ENCODE measurements at places on chromosomes 16 and 17. TPM values are rescaled to one million over a fixed set of nuclear protein-coding genes. Genes with fewer than 3 reads are reported as not detected.

Gene RAB40B
- 20.7 TPM for total RNA-seq

Gene SMIM22
- not detected for total RNA-seq

Gene TSR3
- total RNA-seq, result 52.6 TPM

DNA sequence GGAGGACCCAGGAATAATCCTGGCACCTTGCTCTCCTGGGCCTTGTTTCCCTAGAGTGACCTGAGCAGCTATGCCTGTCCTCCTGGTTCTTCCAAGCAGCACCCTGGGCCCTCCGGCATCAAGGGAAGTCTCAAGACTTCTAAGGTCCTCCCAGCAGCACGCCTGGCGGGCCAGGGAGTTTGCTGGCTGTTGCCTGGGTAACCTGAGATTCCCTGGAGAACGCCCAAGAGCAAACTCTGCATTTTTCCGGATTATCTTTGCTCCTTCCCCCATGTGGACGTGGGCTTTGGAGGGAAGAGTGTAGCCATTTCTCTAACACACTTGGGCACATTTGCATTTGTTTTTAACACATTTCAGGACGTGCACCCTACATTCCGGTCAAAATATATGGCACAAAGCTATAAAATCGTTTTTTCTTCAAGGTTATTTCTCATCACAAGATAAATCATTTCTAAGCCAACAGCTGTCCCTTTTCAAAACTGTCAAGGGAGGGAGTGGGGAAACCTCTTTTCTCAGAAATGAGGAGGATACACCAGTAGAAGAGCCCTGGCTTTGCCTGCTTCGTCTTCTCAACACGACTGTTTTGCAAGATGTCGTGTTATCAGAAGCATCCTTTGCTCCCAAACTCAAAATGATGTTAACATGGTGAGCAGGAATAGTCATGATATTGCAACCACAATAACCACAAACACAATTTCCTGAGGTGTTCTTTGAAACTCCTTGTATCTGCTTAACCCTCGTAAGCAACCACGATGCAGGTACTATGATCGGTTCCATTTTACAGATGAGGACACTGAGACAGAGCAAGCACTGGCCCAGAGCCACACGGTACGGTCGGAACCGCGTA, 116.5 kb downstream of the ADCY9 start:
- DNase-seq, result peak; percentile 76

DNA sequence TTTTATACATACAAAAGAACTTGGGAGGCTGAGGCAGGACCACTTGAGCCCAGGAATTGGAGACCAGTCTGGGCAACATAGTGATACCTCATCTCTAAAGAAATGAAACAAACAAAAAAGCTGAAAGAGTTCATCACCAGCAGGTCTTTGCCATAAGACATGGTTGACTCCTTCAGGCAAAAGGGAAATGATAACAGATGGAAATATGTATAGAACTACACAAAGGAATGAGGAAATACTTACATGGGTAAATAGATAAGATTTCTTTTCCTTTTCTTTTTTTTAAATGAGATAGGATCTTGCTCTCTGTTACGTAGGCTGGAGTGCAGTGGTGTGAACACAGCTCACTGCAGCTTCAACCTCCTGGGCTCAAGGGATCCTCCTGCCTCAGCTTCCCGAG, 165.3 kb downstream of the PARN start:
- DNase-seq, result no peak

Gene GGT6
- total RNA-seq, result not detected

DNA sequence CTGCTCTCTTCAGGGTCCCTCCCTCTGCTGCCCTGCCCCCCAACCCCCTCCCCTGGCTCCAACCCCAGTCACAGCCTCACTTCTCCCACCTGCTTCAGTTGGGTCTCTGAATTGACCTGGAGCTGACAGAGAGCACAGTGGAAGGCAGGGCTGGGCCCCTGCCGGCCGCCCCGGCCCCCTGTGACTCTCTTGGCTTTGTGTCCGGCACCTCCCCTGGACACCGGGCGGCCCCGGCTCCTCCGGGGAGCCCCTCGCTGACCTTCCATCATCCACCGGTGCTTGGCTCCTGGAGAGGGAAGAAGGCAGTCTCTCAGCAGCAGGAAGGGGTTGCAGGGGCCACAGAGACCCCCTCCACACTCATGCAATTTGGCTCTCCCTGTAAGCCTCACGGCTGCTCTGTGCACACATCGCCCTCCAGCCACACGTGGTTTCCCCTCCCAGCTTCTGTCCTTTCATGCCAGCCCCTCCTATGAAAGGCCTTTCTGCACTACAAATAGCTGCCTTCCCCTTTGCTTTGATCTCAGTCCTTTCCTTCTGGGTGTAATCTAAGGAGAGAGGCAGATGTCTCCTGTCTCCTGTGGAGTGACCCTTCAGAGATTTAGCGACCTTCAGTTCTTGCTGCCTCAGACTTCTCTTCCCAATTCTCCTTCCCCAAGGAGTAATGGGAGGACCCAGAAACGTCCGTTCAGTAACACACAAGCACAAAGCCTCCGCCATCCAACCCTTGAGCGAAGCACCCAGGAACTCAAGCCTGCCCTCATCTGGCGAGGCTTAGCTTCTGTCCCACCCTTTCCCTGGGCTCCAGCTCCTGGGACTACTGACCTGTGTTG, 8.3 kb downstream of the NKIRAS2 start:
- no peak for DNase-seq

GRCh38 chr17:50365165-50365564, 7.8 kb downstream of the MRPL27 start:
- DNase-seq, result no peak

GRCh38 chr16:8519179-8519578, 71.1 kb downstream of the TMEM114 start:
- DNase-seq, result no peak

Gene POLR2A
- total RNA-seq, result 32.9 TPM

- DNase-seq, result no peak
Measured at GRCh38 chr16:8183176-8184099, 406.9 kb downstream of the TMEM114 start.

- peak; percentile 12 for DNase-seq
Measured at GRCh38 chr17:60151355-60151754, 1.6 kb downstream of the CA4 start.

- no peak for DNase-seq
Measured at GRCh38 chr17:27458524-27458908, 2.3 kb downstream of the KSR1 start.

DNA sequence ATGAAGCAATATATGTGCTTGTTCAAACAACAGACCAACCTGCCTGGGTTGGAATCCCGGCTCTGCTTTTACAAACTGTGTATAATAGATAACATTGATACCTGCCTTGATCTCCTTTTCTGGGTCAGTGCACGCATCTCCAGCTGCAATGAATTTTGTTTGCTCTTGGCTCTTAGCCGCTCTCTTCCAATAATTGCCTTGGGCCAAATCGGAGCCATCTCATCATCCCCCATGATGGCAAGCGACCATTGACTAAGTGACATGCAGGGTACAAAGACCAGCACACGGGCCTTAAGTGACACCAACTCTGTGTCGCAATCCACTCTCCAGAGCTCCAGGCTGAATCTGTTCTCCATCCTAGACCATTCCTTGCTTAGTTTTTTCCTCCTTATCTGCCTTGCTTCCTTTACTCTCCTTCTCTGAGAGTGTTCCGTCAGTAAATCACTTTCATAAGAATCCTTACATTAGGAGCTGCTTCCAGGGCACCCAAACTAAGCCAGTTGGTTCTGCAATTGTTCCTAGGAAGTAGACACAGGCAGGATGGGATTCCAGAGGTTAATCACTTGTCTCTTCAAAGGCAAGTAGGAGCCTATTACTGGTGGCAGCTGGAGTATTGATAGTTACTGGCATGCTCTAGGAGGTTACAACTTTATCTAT, 134.2 kb downstream of the ABCA8 start:
- DNase-seq, result no peak

GRCh38 chr17:67293251-67294203, 48.5 kb upstream of the HELZ start:
- DNase-seq, result peak; percentile 81

Gene NUDT7
- total RNA-seq, result 45.5 TPM

GRCh38 chr16:28879261-28879840, 1.1 kb downstream of the ATP2A1 start:
- no peak for DNase-seq

Gene ATP2A1
- not detected for total RNA-seq

DNA sequence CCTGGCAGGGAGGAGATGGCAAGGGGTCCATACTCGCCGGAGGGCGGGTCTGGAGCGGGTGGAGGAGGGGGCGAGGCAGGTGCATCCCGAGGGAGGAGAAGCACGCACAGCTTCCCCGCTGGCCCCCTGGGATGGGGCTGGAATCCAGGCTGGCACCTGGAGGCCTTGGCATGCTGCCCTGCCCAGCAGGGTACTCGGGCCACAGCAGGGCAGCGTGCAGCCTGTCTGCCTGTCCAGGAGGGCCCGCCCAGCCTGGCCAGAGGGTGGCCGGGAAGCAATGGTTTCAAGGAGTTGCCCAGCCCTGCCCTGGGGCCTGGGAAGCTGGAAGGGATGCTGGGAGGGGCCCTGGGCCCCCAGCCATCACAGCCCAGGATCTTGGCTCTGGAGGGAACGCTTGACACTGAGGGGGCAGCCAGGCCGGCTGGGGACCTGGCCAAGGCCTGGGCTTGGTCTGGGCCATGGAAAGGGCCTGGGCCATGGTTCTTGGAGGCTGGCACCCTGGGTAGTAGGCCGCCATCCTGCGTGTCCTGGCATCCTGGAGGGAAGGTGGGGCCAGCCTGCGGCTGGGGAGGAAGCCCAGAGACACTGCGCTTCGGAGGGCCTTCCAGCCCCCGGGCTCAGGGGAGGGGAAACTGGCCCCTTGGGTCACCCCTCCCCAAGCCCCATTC, 1.1 kb downstream of the GLIS2 start:
- DNase-seq, result peak; percentile 79

DNA sequence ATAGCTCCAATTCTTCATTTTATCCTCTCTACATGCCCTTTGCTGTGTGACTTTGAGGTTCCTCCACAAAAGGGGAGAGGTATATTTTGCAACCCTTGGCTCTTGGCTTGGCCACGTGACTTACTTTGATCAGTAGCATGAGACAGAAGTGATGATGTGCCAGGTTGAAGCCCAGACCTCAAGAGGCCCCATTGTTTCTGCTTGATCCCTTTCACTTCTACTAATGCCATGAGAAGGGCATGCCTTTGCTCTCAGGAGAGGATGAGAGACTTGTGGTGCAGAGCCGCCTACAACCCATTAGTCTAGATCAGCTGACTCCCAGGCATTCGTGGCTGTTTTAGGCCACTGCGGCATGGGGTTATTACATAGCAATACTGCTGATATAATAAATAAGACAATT, 356.2 kb upstream of the SALL1 start:
- no peak for DNase-seq

DNA sequence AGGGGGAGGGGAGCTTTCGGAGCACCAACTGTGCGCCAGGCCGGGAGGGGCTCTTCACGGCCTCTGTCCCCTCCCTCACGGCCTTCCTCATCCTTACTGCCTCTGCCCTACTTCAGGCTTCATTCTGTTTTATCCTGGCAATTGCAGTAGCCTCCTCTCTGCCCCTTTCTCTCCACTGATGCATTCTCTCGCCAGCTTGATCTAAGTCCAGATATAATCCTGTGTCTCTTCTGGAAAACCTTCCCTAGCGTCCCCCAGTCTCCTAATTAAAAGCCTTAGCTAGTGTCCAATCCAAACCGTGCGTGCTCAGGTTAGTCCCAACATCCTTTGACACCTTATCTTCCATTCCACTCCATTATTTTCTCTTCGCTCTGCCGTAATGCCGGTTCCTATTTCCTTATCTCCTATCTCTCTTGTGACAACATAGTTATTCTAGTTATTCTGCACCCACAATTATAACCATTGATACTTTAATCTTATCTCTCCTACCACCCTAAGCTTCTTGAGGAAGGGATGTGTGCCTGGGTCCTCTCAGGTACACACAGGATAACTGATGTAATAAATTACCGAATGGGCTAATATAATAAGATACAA, 869 bp downstream of the ZNF48 start:
- no peak for DNase-seq

Gene KRTAP9-2
- not detected for total RNA-seq

DNA sequence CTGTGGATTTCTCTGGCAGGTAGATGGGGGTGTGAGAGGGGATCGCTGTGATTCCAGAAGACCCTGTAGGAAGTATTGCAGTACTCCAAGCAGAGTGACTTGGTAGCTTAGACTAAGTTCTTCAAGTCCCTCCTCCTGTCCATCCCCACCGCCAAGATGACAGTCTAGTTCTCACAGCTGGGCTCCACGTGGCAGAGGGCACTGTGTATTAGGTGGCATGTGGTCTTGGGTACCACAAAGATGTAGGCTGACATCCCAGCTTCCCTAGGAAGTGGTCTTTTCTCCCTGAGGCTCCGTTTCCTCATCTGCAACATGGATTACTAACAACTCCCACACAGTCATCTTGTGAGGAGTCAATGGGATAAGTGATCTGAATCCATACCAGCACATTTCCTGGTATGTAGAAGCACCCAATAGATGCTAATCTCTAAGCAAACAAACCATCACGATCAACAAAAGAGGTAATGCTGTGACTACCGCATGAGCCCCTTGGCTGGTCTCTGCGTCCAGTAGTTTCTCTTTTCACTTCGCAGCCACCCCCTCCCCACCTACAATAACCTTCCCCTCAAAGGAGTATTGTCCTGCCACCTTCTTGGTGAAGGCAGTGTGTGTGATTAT, 349.1 kb upstream of the EEF2KMT start:
- DNase-seq, result no peak

- no peak for DNase-seq
Measured at GRCh38 chr17:13702266-13702665, 100.5 kb upstream of the HS3ST3A1 start.

- DNase-seq, result peak; percentile 64
Measured at GRCh38 chr16:7363422-7364417, 31.1 kb downstream of the RBFOX1 start.

DNA sequence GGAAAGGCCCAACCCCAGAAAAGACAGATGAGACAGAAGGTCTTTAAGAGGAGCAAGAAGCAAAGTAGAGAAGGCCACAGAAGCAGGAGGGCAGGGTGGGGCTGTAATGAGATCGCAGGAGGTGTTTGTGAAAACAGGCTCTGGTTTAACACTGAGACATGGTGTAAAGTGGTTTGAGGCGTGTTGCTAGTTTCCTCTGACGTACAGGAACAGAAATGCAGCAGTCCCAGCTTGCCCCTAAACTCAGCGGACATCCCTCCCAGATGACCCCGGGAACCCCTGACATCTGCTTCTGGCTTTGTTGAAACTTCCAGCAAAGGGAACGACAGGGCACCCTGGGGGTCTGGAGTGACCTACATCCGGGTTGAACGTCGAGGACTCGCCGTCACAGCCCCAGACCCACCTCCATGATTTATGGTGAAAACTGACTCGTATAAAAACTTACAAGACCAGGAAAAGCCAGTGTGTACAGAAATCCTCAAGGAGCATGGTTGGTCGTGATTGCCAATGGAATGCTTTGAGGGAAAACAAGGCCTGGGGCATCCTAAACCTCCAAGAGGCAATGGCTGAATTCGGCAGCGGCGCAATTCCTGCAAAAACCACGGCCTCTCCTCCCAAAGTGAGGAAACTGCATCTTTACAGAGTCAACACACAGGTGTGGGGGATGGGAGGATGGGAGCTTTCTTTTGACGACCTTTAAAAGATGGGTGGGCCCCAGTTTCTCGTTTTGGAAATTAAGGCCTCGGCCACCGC, 25.8 kb downstream of the LITAF start:
- DNase-seq, result no peak

Gene DYNLL2
- total RNA-seq, result 81.5 TPM

DNA sequence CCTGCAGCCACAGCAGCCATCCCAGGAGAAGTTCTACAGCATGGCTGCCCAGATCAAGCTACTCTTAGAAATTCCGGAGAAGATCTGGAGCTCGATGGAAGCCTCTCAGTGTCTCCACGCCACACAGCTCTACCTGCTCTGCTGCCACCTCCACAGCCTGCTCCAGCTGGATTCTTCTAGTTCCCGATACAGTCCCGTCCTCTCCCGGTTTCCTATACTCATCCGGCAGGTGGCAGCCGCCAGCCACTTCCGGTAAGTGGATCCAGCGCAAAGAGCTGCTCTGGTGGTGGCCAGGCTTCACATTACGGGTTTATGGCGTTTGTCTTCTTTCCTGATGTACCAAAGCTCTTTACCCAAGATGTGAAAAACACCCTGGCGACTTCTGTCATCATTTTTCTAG, 3.6 kb downstream of the COG1 start:
- DNase-seq, result peak; percentile 57
